H9 (cell line): ENCODE measurements at places on chromosomes 12 and 14. TPM values are rescaled to one million over a fixed set of nuclear protein-coding genes. Genes with fewer than 3 reads are reported as not detected.
A peak's percentile ranks its signal among the peaks of the same experiment; 100 is the strongest.

DNA sequence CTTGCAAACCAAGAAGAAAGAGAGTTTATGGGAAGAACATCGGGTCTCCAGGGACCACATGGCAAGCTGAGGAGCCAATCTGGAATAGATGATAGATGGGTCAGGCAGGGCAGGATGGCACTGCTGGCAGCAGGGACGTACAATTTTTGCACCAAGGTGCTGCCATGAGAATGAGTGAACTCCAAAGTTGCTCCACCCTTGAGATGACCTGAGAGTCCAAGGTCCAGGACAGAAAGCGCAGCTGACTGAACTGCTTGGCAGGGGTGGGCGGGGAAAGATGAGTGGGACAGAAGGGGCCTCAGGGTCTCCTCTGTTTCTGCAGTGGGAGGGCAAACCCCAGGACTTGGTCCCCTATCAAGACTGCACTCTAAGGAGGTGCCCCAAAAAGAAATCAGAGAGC, 136.7 kb upstream of the GSC start:
- H3K4me3 ChIP-seq: no peak overlapping the region
- H3K36me3 ChIP-seq: peaks cover 5% of the 10 kb centered on the region; the same call in 1 of the 2 replicates
- no peak for DNase-seq

- H3K27ac ChIP-seq: no peak overlapping the region
- H3K4me1 ChIP-seq: no peaks in the 10 kb centered on the region
- H3K27me3 ChIP-seq: no peaks in the 10 kb centered on the region
- no peak overlapping the region for H3K4me3 ChIP-seq
Observed at GRCh38 chr12:130421896-130422295, 84.2 kb downstream of the PIWIL1 start.

GRCh38 chr14:96146131-96146771, 58.4 kb upstream of the BDKRB2 start:
- no peaks in the 10 kb centered on the region for H3K36me3 ChIP-seq
- H3K27ac ChIP-seq: no peak overlapping the region
- H3K27me3 ChIP-seq: no peaks in the 10 kb centered on the region
- no peak for DNase-seq
- H3K4me3 ChIP-seq: no peak overlapping the region
- H3K4me1 ChIP-seq: no peaks in the 10 kb centered on the region

DNA sequence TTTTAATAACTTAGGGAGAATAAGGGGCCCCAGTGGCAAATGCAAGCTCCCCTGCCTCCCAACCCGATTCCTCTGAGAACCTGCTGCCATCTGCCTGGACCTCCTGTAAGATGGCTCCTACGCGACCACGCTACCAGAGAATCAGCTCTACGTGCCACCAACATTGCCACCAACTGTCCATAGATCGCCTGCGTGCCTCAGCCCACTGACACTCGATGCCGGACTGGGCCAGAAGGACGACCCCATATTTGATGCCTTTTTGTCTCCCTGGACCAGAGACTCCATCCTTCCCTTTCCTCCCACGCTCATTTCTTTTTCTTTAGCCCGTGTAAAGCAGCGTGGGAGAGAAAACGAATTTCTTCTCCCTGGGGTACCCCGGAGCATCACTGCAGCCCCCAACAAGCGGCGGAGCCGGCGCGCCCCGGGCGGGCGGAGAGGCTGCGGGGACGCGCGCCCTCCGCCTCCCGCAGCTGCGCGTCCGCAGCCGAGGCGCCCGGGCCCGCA, 565 bp upstream of the KLHL42 start:
- peaks cover 21% of the 10 kb centered on the region for H3K36me3 ChIP-seq
- peak overlapping the region; percentile 81 for H3K4me3 ChIP-seq
- H3K27ac ChIP-seq: no peak overlapping the region
- peak; percentile 52 for DNase-seq
- no peaks in the 10 kb centered on the region for H3K27me3 ChIP-seq

- H3K4me3 ChIP-seq: no peak overlapping the region
- no peaks in the 10 kb centered on the region for H3K4me1 ChIP-seq
Observed at GRCh38 chr14:53161758-53162435, 8.8 kb upstream of the DDHD1 start.

GRCh38 chr12:11793921-11794710, 144.6 kb downstream of the ETV6 start:
- no peaks in the 10 kb centered on the region for H3K27me3 ChIP-seq
- peaks cover 6% of the 10 kb centered on the region for H3K4me1 ChIP-seq
- no peaks in the 10 kb centered on the region for H3K36me3 ChIP-seq
- no peak overlapping the region for H3K27ac ChIP-seq
- H3K4me3 ChIP-seq: no peak overlapping the region
- DNase-seq: no peak

GRCh38 chr14:88452231-88452630, 66.8 kb downstream of the SPATA7 start:
- no peak for DNase-seq
- H3K4me3 ChIP-seq: no peak overlapping the region
- H3K4me1 ChIP-seq: no peaks in the 10 kb centered on the region
- no peak overlapping the region for H3K27ac ChIP-seq
- peaks cover 13% of the 10 kb centered on the region for H3K36me3 ChIP-seq
- H3K27me3 ChIP-seq: no peaks in the 10 kb centered on the region

DNA sequence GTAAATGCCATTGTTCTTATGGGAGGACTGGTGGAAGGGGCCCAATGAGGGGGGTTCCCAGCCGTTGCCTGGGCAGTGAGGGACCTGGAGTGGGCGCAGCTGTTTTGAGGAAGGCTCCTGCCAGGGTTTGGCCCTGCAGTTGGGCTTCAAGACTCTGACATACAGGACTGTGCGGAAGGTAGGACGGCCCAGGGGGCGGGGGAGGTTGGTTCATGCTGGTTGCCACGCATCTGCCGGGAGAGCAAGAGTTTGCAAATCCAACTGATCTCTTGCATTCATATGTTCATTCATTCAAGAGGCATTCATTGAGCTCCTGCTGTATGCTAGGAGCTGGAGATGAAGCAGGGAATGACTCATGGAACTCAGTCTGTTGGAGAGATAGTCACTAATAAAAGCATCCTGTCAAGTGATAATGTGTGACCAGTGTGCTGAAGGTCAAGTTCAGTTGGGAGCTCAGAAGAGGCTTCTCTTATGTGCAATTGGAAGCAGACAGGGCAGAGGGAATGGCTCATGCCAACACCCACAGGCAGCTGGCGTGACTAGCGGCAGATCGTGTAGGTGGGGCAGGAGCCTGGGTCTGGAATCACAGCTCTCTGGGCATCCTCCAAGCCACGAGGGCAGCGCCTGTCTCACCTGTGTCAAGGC, 7.8 kb downstream of the SH2B3 start:
- no peaks in the 10 kb centered on the region for H3K27me3 ChIP-seq
- peaks cover 18% of the 10 kb centered on the region for H3K36me3 ChIP-seq
- DNase-seq: peak; percentile 68

DNA sequence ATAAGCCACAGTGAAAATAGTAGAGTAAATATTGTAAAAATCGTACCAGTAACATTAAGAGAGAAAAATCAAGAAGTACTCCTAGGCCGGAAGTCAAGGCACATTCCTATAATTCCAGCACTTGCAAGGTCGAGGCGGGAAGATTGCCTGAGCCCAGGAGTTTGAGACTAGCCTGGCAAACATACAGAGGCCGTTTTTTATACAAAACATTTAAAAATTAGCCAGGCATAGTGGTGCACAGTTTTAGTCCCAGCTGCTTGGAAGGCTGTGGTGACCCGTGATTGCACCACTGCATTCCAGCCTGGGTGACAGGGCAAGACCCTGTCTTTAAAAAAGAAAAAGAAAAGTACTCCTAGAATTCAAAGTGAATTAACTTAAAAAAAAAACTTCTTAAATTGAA, 341.8 kb downstream of the C12orf50 start:
- H3K4me3 ChIP-seq: no peak overlapping the region
- H3K27ac ChIP-seq: no peak overlapping the region
- no peaks in the 10 kb centered on the region for H3K4me1 ChIP-seq
- no peaks in the 10 kb centered on the region for H3K27me3 ChIP-seq
- peak; percentile 46 for DNase-seq
- no peaks in the 10 kb centered on the region for H3K36me3 ChIP-seq

DNA sequence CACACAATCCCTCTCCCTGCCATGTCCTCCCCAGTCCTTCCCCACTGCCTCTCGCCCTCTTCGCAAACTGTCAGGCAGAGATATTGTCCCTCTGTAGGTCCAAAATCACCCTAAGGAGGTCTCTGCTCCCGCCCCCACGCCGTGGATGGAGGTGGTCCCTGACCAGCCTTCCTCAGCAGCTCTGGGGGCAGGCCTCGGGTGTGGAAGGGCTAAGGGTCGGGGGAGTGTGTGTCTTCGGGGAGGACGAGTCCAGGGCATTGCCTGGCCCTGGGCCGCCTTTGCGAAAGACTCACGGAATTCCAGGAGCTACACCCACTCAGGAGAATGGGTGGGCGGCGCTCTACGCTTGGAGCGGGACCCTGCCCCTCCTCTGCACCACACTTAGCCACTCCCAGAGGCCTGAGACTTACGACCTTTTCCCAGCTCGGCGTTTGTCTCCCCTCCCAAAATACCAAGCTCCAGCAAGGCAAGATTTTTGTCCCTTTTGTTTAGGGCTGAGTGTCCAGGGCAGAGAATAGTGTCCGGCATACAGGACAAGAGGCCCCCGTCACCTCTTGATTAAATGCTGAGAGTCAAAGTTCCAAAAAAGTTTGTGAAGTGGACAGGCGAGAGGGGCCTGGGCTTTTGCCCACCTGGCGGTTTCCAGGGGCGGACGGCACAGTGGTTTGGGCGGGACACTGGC, 881 bp downstream of the PYGL start:
- peaks cover 7% of the 10 kb centered on the region; the same call in 1 of the 2 replicates for H3K36me3 ChIP-seq
- no peaks in the 10 kb centered on the region for H3K4me1 ChIP-seq
- H3K4me3 ChIP-seq: peak overlapping the region; percentile 94
- H3K27me3 ChIP-seq: no peaks in the 10 kb centered on the region
- no peak overlapping the region for H3K27ac ChIP-seq

GRCh38 chr12:124566161-124566996, 1.0 kb downstream of the NCOR2 start:
- H3K27ac ChIP-seq: no peak overlapping the region
- no peaks in the 10 kb centered on the region; the same call in 1 of the 2 replicates for H3K36me3 ChIP-seq
- peaks cover 12% of the 10 kb centered on the region; the same call in 1 of the 2 replicates for H3K4me1 ChIP-seq
- H3K27me3 ChIP-seq: no peaks in the 10 kb centered on the region
- H3K4me3 ChIP-seq: peak overlapping the region; percentile 90

DNA sequence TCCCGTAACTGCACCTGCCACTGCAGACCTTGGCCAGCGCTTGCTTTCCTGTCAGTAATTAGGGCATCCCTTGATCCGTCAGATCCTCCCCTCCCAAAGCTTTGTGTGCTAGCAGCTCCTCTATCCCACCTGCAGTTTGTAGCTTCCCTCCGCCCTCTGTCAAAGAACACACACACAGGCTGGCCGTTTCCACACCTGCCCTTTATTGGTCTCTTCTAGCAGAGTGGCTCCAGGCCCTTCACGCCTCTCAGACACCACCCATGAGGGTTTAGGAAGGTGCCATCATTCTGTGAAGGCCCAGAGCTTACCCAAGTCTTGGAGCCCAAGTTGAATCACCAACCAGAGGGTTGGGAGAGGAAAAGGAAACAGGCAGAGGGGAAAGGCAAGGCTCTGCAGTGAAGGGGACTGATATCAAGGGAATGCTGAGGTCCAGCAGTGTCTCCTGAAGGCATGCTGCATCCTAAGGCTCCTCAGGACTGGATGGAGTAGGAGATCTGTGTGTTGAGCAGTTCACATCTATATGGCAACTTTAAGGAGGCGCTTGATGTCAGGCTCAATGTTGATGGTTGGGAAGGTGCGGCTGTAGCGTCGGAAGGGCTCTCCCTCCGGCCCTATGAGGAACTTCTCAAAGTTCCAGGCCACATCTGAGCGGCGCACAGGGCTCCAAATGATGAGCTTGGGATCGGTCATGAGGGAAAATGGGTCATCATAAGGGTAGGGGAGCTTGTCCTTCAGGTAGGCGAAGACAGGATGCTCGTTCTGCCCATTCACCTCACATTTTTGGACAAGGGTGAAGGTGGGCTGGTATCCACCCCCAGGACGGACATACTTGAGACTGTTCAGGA, 3.4 kb downstream of the GPX2 start:
- DNase-seq: no peak
- H3K27ac ChIP-seq: no peak overlapping the region

- H3K27ac ChIP-seq: no peak overlapping the region
- H3K36me3 ChIP-seq: peaks cover 12% of the 10 kb centered on the region; the same call in 2 of the 3 replicates
- DNase-seq: no peak
- no peaks in the 10 kb centered on the region for H3K4me1 ChIP-seq
- H3K4me3 ChIP-seq: no peak overlapping the region
Observed at GRCh38 chr12:131909081-131909751, 14.8 kb downstream of the ULK1 start.

DNA sequence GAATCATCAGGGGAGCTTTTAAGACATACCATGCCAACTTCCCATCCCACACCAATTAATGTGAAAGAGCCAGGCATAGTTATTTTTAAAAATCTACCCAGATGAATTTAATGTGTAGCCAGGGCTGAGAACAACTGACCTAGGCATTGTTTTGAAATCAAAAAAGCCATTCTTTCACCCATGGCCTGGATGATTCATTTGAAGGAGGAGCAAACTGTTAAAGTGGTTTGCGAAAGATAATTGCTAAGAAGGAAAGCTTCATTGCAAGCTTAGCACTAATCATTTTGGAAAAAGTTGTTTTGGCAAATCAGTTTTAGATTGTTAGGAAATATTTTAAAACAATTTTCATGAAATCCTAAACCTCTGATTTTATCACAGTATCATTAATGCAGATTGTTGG, 2.1 kb upstream of the GTSF1 start:
- no peaks in the 10 kb centered on the region for H3K4me1 ChIP-seq
- no peaks in the 10 kb centered on the region for H3K27me3 ChIP-seq
- H3K4me3 ChIP-seq: no peak overlapping the region
- no peak for DNase-seq
- no peak overlapping the region for H3K27ac ChIP-seq

DNA sequence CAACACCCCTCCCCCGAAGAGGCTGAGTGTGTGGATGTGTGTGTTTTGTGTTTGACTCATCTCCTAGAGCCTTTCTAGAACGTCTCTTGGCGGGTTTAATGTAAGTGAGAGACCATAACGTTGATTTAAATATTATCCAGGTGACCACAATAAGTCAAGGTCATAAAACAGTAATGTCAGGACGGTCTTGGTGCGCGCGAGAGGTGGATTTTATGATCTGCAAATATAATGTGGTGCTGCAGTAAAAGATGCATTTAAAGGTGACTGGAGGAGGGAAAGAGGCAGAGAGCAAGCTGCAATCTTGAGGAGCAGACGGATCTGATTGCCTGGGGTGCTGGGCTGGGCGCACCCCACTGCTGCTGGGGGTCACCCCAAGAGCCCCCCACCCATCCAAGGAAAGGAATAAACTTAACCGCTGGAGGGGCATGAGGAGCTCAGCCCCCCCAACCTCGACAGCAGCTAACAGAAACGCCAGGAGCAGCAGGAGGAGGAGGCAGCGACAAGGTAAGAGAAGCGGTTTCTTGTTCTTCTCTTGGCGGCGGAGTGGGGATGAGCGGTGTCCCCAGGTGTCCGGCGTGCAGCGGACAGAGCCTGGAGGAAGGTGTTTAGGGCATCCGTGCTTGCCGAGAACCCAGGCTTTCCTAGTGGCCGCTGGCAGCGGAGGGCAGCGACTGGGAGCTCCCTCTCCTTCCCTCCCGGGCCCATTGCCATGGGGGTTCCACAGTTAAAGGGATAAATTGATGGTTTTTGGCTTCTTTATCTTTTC, 5.5 kb downstream of the HOXC10 start:
- no peak overlapping the region for H3K4me3 ChIP-seq
- no peak for DNase-seq
- H3K27ac ChIP-seq: no peak overlapping the region
- H3K36me3 ChIP-seq: no peaks in the 10 kb centered on the region

The ADAMTS20 gene
- 2.1 and 2.7 TPM in 2 replicates for total RNA-seq

The ANO2 gene
- 3.8 and 4.2 TPM in 2 replicates for total RNA-seq

The CNIH1 gene
- total RNA-seq: 99.3 and 108 TPM in 2 replicates

The APOF gene
- total RNA-seq: not detected in 2 replicates

The PPP4R3A gene
- 147 and 148 TPM in 2 replicates for total RNA-seq

The AQP6 gene
- 0.09 and 0.11 TPM in 2 replicates for total RNA-seq

The FAM222A gene
- total RNA-seq: 2.8 and 3.2 TPM in 2 replicates

The ZNF384 gene
- 83.5 and 88.0 TPM in 2 replicates for total RNA-seq
